ENCODE measurements at places on chromosomes 7 and 10.

- DNase-seq, result no peak
Measured at GRCh38 chr10:5895804-5896203, 5.8 kb downstream of the FBH1 start.

DNA sequence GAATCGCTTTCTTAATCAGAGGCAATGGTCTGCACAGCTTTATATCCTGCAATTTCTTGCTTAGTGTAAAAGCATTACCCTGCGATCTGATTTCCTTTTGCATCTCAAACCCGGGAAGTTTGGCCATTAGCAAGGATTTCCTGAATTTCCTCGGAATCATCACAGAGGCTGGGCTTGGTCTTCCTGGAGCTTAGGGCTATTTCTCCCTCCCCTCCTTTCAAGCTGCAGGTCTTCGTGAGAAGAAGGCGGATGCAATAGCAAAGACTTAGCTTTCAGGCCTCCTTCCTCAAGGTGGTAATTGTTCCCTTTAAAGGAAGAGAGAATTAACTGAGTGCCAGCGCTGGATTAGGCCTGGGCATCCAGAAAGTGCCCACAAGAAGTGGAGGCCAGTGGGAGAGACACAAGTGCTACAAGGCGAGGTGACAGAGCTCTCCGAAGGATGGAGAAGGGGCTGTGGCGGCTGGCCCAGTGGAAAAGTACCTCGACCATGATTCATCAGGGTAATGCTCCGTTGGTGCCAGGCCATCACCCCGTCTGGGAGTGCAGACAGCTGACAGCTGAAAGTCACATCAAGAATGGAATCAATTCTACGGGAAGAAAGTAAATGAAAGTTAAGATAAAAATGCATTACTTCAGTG is 4.0 kb upstream of the ARMS2 start:
- DNase-seq, result no peak

DNA sequence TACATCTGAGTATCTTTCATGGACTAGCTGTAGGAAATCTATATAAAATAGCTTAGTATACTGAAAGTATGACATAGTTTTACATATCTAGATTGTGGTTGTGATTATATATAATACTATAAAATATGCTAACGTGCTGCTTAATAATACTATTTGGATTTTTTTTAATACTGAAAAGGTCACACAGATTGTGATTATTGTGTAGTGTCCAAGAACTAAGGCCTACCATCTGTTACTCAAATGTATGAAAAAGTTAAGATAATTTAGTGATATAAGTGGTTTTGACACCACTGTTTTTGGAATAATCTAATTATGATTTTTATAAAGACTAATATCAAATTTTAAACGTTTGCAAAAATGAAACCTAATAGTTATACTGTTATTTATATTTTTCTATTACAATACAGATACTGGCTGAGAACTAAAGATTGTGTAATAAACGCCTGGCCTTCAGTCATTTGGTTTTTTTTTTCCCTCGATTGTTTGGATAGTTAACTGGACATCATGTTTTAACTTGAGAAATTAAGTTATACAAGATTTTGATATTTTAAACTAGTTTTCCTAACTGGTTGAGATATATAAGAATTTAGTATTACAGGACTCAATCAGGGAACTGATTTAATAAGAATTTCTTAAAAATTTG is 12.6 kb downstream of the PTEN start:
- no peak for DNase-seq

GRCh38 chr7:100867040-100867775 is at the start of gene TRIP6:
Gene TRIP6 (plus strand): TSS chr7:100867387. CDS start chr7:100867498, 111 bp downstream.
- DNase-seq, result peak; percentile 94

DNA sequence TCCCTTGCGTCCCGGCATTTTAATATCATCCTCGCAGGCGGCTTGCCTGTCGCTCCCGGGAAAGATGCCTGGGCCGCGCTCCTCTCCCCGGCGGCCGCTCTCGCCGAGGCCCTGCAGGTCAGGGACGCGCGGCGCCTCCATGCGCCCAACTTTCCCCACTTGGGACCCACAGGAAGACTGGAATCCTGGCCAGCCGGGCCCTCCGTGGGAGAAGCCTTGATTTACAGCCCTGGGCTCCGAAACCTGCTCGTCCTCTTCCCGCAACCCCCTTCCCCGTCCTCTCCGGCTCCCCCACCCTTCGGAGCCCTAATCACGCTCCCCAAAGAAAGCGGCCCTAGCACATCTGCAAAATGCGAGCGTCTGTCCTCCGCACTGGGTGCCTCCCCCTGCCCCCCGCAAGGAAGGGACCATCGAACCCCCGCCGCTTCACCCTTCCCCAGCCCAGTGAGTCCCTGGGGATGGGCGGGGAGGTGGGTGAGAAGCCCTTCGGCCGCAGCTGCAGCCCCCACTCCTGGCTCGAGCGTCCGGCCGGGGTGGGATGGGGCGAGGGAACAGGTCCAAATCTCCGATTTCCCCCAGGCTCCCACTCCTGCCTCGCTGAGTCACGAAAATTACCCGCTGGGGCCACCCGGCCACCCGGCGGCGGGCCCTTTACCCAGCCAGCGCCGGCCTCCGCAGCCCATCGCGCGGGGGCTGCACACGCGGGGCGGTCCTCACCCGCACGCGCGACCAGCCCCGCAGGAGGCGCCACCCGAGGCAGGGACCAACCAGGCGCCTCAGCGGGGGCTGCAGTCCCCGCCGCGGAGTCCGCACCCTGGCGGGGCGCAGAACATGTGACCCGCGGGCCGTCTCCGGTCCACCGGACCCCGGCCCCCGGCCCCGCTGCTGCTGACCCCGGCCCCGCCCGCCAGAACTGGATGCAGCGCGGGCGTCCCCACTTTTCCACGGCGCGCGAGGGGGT is 695 bp downstream of the HSPA12A start:
- DNase-seq, result peak; percentile 36

DNA sequence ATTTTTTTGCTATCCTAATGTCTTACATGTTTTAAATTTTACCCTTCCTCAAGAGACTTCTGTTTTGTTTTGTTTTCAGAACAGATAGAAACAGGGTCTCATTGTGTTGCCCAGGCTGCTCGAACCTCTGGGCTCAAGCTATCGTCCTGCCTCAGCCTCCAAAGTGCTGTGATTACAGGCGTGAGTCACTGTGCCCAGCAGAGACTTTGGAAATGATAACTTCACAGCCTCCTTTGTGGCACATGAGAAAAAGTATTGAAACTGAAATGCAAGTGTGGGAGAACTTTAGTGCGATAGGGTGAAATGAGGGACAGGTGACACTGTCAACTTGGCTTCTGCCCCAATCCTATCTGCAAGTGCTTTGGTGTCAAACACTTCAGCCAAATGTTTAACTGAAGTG is 21.6 kb downstream of the IRF5 start:
- no peak for DNase-seq

DNA sequence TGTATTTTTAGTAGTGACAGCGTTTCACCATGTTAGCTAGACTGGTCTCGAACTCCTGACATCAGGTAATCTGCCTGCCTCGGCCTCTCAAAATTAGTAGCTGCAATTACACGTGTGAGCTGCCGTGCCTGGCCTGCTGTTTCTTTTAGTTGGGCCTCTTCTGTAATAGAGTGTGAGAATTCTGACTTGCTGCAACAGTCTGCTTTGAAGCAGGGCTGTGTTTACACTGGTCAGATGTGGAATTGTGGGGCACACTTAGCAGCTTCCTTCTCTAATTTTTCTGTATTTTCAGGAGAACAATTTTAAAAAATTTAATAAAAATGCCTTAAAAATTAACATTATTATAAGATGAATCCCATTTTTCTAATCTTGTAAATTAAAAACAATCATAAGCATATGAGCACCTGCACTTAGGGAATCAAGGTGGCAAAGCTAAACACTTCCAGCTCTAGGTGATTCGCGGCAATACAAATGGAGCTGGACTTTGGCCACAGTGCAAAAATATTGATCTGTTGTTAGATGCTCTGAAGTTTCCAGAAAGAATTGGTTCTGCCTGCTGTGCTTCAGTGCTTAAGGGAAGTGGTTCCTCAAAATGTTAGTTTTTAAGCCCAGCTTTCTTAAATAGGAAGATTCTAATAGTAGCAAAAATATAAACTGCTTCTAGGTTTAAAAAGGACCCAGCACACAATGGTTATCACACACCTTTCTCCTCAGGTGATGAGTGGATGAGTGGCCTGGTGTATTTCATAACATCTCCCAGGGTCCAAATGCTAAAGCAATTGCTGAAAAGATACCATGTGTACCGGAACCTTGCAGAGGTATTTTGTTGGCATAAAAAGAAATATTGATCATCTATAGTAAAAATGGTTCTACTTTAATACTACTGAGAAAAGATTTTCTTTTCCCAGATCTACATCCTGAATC is 63.5 kb upstream of the ATRNL1 start:
- DNase-seq, result no peak

Measured in iPS-NIHi11 (cell line).